A172 (cell line): ENCODE measurements at places on chromosomes 12 and 14. TPM values are rescaled to one million over a fixed set of nuclear protein-coding genes. Genes with fewer than 3 reads are reported as not detected.
A peak's percentile ranks its signal among the peaks of the same experiment; 100 is the strongest.

- DNase-seq: no peak
Observed at GRCh38 chr12:131904346-131904745, 9.9 kb downstream of the ULK1 start.

DNA sequence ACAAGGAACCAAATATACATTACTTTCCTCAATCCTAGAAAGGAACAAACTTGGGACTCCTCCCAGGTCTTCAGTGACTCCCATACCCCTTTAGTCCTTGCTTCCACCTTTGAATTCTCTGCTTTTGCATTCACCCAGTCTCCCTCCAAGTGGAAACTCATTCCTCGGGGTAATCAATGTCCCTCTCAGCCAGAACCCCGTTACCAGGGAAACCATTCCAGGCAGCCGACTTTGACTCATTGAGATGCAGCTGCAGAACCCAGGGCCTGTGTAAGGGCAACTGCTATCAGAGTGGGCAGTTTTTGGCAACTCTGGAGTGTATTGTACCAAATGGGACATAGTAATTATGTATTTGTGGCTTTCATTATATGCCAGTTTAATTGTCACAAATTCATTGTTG, 186.2 kb downstream of the NRXN3 start:
- no peak for DNase-seq

GRCh38 chr14:98280436-98280835, 991.6 kb downstream of the BCL11B start:
- no peak for DNase-seq

The PIWIL1 gene
- total RNA-seq: not detected in 2 replicates

- DNase-seq: peak; percentile 95
Observed at GRCh38 chr12:121399391-121400331, at the start of gene RNF34. Gene RNF34 (plus strand): TSS chr12:121400118. CDS start chr12:121400213, 95 bp downstream.

DNA sequence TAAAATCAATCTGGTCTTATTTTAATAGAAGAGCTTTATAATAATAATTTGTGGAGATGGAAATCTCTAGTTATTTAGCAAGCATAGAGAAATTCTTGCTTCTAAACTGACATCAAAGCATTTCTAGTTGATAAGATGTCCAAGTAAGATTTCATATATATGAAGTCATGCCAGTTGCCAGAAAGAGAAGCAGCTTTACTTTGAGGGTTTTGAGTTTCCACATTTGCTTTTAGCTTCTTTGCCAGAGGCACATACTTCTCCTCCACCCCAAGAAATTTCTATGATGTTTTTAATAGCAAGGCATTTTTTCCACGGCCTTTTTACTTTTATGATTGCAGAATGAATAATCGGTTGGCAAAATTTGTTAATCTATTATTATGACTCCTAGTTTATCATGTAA, 24.2 kb upstream of the YAF2 start:
- no peak for DNase-seq
